Sigmoid colon (tissue), 7 donors: ENCODE measurements at places on chromosomes 3 and 15. TPM values are rescaled to one million over a fixed set of nuclear protein-coding genes. Genes with fewer than 3 reads are reported as not detected.

DNA sequence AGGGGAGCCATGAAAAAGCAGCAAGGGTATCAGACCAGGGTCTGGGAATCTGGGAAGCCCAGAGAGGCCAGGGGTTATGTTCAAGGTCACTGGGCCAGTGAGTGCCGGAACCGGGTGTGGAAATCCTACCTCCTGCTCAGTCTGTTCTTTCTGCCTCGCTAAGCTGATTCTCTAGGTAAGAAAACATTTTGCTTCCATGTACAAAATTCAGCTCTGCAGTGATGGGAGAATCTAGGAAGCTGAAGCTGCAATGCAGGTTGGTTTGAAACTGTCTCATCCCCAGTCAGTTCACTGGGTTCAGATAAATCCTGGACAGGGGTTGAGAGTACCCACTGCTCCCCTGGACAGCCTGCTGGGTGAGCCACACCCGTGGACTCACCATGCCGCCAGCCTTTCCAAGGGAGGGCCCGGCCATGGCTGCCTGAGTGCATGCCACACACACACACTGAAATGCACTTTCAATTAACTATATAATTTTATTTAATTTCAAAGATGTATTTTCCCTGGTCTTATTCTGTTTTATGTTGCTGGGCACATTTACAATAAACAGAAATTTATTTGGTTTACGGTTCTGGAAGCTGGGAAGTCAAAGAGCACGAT lies 108.4 kb downstream of the CORO2B start:
- DNase-seq = peak; percentile 14

DNA sequence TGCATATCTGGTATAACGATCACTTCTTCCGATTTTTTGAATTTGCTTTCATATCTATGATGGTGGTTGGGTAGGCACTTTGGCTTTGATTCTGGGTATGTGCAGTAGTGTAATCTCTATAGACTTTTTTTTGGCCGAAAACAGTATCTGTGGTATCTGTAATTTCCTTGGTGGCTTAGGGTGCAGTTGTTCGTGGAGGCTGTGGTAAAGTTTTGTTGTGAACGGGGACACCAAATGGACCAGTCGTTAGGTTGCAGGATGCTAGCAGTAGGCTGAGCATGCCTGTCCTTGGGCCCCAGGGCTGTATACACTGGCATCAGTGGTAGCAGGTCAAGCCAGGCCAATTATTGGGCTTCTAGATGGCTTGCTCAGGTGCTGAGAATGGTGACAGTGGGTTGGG lies 55.2 kb downstream of the CCDC66 start:
- no peak for DNase-seq

DNA sequence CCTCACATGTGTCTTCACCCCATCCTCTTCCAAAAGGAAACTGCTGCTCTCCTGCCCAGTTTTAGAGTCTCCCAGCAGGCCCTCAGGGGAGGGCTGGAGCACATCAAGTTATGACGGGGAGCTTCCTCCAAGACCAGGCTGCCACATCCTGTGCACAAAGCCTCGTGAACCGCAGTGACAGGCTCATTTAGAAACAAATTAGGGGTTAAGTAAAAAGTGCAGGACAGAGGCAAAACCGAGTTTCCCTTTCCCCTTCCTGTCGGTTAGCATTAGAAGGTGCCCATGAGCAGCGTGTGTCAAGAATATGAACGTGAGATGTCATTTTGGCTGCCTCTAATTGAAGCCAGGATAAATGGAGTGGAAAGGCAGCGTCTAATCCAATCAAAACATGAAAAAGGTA lies 199.7 kb downstream of the ARRDC4 start:
- DNase-seq = no peak

CCRL2 gene
- 0.99 TPM for total RNA-seq

DNA sequence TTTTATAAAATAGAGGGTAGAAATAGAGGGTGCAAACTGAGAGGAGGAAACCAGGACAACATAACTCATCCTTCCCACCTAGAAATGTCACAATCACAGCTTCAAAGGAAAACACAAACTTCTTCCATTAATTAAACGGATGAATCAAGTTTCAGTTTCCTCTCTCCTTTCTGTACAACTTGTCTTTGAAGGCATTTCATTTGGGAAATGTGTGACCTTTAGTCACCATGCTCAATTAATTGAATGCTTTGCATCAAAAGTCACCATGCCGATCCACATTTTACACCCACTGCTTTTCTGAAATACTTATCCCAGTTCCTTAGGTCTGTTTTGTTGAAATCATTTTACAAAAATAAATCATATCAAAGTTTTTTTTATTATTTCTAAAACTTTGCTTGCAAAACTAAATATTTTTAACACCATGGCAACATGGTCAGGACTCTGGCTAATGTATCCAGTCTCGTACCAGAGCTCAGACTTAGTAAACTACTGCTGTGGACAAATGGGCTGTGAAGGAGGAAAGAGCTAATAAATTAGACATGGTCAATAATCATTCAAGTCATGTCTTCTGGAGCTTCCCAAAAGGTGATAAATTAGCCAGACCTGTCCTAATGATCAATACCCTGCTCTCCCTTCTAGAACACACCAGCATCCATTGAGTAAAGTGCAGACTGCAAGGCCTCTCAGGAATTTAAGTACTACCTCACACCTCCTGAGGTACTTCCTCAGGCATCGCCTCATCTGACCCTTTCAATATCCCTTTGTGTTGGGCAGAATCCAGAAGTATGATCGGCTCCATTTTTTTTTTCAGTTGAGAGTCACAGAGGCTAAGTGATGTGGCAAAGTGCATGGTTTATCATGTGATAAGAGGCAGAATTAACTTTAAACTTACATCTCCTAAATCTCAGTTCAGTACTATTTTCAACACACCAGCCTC lies 161.3 kb downstream of the GREM1 start:
- DNase-seq = no peak

DNA sequence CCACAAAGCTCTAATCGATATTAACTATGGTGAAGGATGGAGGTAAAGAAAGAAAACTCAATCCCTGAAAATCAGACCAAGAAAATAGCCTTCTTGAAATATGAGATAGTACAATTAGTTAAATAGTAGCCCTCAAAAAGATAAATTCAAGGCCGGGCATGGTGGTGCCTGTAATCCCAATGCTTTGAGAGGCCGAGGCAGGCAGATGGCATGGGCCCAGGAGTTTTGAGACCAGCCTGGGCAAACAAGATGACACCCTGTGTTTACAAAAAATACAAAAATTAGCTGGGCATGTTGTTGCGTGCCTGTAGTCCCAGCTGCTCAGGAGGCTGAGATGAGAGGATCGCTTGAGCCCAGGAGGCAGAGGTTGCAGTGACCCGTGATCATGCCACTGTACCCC lies 31.6 kb upstream of the CEP152 start:
- DNase-seq = no peak

DNA sequence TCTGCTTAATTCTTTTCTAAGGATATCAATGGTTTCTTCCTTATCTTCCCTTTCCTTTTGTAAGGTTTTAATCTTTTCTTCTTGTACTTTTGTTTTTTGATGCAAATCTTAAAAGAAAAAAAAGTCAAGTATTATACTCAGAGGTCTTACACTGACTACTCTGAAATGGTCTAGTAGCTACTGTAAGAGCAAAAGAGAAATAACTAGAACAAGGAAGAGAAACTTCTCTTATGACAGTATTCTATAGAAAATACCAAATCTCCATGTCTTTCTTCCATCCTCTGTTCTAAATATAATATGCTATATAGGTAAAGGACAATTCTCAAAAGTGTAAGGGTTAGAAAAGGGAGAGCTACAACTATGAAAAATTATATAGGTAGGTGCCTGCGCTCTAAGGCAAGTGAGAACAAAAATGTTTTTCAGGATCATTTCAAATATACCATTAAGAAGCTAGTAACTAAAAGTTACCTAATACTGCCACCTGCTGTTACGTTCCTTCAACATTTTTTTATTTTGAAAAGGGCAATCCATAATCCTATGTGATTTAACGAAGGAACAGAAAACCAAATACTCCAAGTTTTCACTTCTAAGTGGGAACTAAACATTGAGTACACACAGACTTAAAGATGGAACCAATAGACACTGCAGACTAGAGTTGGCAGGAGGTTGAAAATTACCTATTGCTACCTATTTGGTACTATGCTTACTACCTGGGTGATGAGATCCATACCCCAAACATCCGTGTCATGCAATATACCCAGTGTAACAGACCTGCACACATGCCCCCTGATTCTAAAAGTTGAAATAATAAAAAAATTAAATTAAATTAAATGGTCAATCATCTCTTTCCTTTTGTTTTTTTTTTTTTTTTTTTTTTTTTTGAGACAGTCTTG lies 36.7 kb downstream of the CIP2A start:
- no peak for DNase-seq

FBXW12 gene
- total RNA-seq = not detected

- no peak for DNase-seq
Measured at GRCh38 chr3:16146015-16146730, 28.3 kb upstream of the GALNT15 start.

CHDH gene
- total RNA-seq = 1.1 TPM
